SJSA1 (cell line): ENCODE measurements at places on chromosomes 5 and 9. TPM values are rescaled to one million over a fixed set of nuclear protein-coding genes. Genes with fewer than 3 reads are reported as not detected.

LCN15 gene
- not detected in 2 replicates for total RNA-seq

FBXL7 gene
- total RNA-seq: 10.4 and 14.6 TPM in 2 replicates

NDOR1 gene
- 5.2 and 6.5 TPM in 2 replicates for total RNA-seq

SLC34A1 gene
- total RNA-seq: not detected in 2 replicates

NUTM2G gene
- not detected in 2 replicates for total RNA-seq

OR2K2 gene
- not detected in 2 replicates for total RNA-seq

HRCT1 gene
- 0.63 TPM in 1 of 2 replicates, not detected in the other for total RNA-seq

OR2Y1 gene
- total RNA-seq: not detected in 2 replicates

HMGCR gene
- total RNA-seq: 65.9 and 88.6 TPM in 2 replicates

RGS14 gene
- total RNA-seq: 1.6 TPM in 1 of 2 replicates, not detected in the other

PTPN3 gene
- total RNA-seq: 4.8 and 11.7 TPM in 2 replicates
